ENCODE measurements at places on chromosomes 12 and 14.

DNA sequence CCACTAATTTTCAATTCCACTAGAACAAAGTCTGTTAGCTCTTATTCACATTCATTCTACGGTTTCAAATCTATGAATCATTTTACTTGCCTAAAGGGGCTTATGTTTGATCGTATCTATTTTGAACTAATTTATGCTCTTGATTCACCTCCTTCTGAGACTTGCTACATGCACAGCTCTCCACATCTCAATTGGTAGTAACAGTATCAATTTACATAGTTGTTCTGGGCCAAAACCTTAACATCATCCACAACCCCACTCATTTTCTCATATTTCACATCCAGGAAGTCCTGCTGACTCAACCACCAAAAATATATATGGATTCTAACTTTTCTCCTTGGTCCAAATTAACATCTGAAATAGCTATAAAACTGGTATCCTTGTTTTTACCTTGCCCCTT lies 208.6 kb downstream of the RASSF9 start:
- DNase-seq, result no peak

DNA sequence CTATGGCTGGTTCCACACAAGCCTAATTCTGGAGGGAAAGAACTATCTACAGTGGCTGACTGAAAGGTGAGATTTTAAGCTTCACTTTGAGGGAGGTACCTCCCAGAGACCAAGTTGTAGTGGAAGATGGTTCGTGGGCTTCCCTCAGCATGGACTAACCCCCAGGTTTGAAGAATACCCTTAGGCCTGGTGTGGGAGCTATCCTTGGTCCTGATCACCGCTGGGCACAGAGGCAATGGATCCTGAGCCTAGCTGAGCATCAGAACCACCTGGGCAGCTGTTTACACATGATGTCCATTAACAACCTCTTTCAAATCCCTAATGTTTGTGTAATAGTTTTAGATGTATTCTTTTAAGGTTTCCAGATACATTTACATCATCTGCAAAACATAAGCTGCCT lies 10.3 kb downstream of the DAO start:
- DNase-seq, result no peak

DNA sequence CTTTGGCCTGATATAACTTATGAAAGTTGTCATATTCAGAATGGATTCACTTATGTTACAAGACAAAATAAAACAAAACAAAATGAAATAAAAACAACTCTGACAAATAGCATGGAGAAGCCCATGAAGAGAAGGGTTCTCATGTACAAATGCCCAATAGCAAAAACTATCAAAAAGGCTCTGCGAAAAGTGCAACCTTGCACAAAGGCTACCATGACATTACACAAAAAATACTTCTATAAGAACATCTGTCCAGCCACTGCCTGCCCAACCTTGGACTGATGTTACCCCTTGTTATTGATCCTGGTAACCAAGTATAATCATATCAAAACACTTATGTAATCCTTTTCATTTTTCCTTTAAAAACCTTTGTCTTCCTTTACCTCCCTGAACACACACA lies 213.0 kb downstream of the ATP23 start:
- no peak for DNase-seq

DNA sequence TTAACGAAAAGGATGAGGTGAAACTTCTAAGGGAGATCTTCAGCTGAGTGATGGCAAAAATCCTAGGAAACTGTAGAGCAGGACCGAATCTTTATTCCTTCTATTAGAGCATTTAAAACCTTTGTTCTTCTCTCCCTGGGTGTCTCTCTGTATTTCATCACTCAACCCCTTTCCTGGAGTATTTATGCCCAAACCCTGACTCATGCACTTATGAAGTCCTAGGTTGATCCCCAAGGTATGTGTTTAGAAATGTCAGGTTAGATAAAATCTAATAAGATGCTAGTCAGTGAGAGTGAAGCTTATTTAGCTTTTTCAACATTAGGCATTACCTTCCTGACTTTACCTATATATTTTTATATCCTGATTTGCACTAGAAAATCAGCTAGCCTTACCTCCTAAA lies 239.8 kb upstream of the NPAS3 start:
- no peak for DNase-seq

DNA sequence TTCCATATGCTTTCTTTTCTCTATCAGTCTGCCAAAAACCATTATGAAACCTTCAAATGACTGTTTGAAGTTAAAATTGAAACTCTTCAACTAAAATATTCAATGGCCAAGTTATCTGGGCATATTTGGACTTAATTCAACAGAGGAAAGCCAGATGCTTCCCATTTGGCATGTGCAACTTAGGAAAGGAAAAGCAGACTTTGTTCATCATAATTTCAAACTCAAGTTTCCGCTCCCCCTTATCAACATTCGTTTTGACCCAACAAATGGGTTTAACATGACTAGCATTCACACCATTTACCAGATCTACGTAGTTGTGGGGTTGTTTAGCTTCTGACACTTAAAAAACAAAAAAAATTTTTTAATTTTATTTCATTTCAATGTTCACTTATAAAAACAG lies 75.7 kb downstream of the PLEKHG7 start:
- no peak for DNase-seq

DNA sequence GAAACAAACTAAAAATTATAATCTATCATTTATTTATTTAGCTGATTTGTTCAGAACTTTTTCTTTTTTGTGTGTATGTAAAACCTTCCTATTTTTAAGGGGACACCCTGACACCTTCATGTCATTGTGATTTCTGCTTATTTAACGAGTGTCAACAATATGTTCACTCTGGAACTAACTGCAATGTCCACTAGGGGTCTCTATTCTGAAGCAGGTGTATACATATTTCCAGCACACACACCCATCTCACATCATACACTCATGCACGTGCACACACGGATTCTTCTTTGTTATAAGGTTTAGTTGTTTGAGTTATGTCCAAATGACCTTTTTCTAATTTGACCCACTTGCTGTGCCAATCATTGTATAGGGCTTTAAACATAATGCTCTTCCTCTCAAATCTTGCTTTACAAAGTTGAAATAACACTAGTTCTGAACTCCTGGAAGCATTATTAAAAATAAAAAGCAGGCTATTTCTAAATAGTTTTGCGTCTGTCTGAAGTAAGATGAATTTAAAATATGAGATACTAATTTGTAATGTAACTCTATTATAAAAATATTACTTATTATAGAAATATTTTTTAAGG lies 15.5 kb downstream of the E2F7 start:
- no peak for DNase-seq

Data from activated T-helper 1 cell treated with anti-CD3 and anti-CD28 coated beads, Interleukin-2, amount 50 U/mL, for 16 hours (primary cell).